ENCODE measurements at places on chromosomes 1 and 21. TPM values are rescaled to one million over a fixed set of nuclear protein-coding genes. Genes with fewer than 3 reads are reported as not detected.

- peak; percentile 37 for DNase-seq
Measured at GRCh38 chr1:26932531-26932930, 11.0 kb downstream of the NUDC start.

RNU1-1 gene
- polyA plus RNA-seq, result 55.0 TPM

DNA sequence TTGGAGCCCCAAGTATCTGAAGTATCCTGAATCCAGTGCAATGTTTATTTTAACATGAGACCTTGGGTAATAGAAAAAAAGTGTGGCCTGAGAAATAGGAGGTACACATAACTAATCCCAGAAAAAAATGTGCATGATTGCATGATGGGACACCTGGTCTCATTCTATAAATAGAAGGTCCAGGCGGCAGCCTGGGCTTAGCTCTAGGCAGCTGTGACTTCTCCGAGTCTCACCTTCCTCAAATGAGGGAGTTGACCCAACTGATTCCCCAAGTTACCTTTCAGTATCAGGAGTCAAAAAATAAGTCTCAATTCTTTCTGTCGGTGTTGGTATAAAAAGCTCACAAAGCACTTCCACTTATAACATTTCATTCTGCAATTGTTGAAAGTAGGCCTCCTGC, 65.9 kb upstream of the CCDC190 start:
- DNase-seq, result no peak

DNA sequence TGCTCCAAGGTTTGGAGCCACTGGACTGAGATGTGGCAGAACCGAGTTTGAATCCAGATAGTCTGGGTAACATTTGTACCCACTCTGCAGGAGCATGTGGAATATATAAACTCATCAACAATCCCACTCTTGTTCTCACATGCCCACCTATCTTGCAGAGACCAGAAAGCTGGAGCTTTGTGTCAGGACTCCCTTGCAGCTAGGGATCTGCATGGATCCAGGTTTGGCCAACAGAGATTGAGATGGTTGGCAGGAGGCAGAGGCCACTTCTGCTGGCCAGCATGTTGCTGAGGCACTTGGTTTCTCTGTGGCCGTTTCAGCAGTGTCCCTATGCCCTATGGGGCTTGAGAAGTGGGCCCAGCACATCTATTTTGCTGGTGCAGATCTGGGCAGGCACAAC, 208.3 kb downstream of the KAZN start:
- DNase-seq, result no peak
